Left lung (tissue), 14 donors: ENCODE measurements at places on chromosomes 2 and 18. TPM values are rescaled to one million over a fixed set of nuclear protein-coding genes. Genes with fewer than 3 reads are reported as not detected.

- DNase-seq, result no peak
- H3K27me3 ChIP-seq, result no peaks in the 10 kb centered on the region
- no peaks in the 10 kb centered on the region for H3K36me3 ChIP-seq
- no peak overlapping the region for H3K27ac ChIP-seq
- no peaks in the 10 kb centered on the region for H3K4me1 ChIP-seq
- no peak overlapping the region for H3K4me3 ChIP-seq
Observed at GRCh38 chr2:219861307-219861706, 233.9 kb downstream of the SLC4A3 start.

- H3K4me3 ChIP-seq, result no peak overlapping the region
- DNase-seq, result peak; percentile 40
- H3K4me1 ChIP-seq, result no peaks in the 10 kb centered on the region
- H3K27me3 ChIP-seq, result no peaks in the 10 kb centered on the region
- H3K27ac ChIP-seq, result no peak overlapping the region
Observed at GRCh38 chr18:44848644-44849335, 168.1 kb downstream of the SETBP1 start.

DNA sequence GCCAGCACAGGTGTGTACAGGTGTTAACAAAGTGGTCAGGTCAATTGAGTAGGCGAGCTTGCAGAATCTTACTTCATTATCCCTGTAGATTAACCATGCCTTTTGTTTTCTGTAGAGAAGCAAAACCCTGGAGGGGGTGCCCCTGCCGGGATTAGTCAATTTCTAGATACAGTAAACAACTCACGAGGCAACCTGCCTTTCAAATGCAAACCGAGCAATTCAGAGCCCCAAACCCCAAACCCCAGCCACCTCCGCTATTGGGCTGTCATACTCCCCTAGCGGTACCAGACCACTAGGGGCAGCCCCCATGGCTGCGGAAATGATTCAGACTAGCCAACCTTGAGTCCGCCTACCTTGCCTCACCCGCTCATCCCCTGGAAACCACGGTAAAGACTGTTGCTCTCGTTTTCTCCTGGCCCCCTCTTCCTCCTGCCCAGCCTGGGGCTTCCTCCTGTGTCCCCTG lies 61.4 kb upstream of the KIF5C start:
- H3K27me3 ChIP-seq, result peaks cover 10% of the 10 kb centered on the region
- peaks cover 5% of the 10 kb centered on the region for H3K4me1 ChIP-seq
- H3K4me3 ChIP-seq, result no peak overlapping the region
- DNase-seq, result no peak
- H3K27ac ChIP-seq, result no peak overlapping the region

GRCh38 chr2:77102927-77103326 lies 419.2 kb downstream of the LRRTM4 start:
- no peak for DNase-seq
- H3K27me3 ChIP-seq, result no peaks in the 10 kb centered on the region
- H3K4me3 ChIP-seq, result no peak overlapping the region
- no peaks in the 10 kb centered on the region for H3K36me3 ChIP-seq
- H3K4me1 ChIP-seq, result no peaks in the 10 kb centered on the region

DNA sequence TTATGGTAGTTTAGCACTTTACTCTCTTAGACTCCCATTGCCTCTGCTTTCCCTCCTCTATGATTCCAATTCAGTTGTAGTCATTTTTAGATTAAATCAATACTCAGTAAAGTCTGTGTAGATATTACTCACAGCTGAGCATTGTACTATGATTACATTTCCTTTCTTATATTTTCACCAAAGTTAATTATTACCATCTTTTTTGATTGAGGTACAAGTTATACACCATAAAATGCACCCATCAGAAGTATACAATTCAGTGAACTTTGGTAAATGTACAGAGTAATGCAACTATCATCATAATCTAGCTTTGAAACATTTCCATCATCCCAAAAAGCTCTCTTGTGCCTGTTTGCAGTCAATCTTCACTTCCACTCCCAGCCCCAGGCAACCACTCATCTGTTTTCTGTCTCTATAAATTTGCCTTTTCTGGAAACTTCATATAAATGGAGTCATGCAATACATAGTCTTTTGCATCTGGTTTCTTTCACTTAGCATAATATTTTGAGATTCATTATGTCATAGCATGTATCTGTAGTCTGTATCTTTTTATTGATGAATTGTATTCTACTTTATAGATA lies 30.2 kb upstream of the ETAA1 start:
- no peaks in the 10 kb centered on the region for H3K4me1 ChIP-seq
- H3K36me3 ChIP-seq, result no peaks in the 10 kb centered on the region
- no peak overlapping the region for H3K4me3 ChIP-seq
- H3K27me3 ChIP-seq, result no peaks in the 10 kb centered on the region
- H3K27ac ChIP-seq, result no peak overlapping the region

DNA sequence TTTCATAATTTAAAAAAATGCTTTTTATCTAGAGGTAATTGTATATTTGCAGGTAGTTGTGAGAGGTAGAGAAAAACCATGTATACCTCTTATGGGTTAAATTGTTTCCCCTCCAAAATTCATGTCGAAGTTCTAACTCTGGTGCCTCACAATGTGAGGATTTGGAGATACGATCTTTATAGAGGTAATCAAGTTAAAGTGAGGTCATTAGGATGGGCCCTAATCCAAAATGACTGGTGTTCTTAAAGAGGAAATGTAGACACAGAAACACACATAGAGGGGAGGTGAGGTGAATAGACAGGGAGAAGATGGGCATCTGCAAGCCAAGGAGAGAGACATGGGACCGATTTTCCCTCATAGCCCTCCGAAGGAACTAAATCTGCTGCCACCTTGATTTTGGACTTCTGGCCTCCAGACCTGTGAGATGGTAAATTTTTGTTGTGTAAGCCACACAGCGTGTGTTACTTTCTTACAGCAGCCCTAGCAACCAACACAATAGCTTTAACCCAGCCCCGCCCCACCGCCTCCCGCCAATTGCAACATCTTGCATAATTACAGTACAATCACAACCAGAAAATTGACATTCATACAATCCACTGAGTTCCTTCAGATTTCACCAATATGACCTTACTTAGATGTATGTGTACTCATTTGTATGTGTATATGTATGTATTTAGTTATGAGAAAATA lies 208.9 kb downstream of the MIB1 start:
- H3K4me1 ChIP-seq, result no peaks in the 10 kb centered on the region
- H3K27me3 ChIP-seq, result no peaks in the 10 kb centered on the region
- H3K4me3 ChIP-seq, result no peak overlapping the region
- no peak overlapping the region for H3K27ac ChIP-seq
- DNase-seq, result no peak
- no peaks in the 10 kb centered on the region for H3K36me3 ChIP-seq

DNA sequence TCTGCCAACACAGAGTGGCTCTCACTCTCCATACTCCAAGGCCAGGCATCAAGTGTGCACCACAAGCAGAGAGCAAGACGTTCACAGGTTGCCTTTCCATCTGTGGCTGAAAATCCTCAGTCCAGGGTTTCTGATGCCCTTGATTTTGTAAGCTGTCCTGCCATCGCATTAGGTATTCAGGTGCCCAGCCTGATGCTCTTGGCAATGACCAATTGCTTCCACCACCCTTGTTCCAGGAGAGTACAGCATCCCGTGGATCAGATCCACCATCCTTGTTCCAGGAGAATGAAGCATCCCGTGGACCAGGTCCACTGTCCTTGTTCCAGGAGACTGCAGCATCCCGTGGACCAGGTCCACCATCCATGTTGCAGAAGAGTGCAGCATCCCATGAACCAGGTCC lies 133.4 kb upstream of the GPC1 start:
- no peaks in the 10 kb centered on the region for H3K4me1 ChIP-seq
- peaks cover 21% of the 10 kb centered on the region for H3K27me3 ChIP-seq
- H3K36me3 ChIP-seq, result no peaks in the 10 kb centered on the region
- DNase-seq, result no peak
- H3K4me3 ChIP-seq, result no peak overlapping the region

Gene DAW1
- 0.99 TPM for total RNA-seq

Gene EGR4
- total RNA-seq, result not detected

Gene ANO7
- 1.3 TPM for total RNA-seq

Gene LCT
- total RNA-seq, result 0.08 TPM

Gene INPP5D
- 40.5 TPM for total RNA-seq

Gene NEU4
- not detected for total RNA-seq

Gene LYG1
- 0.93 TPM for total RNA-seq

Gene HOXD13
- not detected for total RNA-seq
